ENCODE measurements at places on chromosomes 1 and 21.
A peak's percentile ranks its signal among the peaks of the same experiment; 100 is the strongest.

GRCh38 chr21:38958940-38959691 is 153.4 kb downstream of the ETS2 start:
- no peaks in the 10 kb centered on the region for H3K27me3 ChIP-seq
- no peak overlapping the region for H3K4me3 ChIP-seq
- no peaks in the 10 kb centered on the region for H3K36me3 ChIP-seq

DNA sequence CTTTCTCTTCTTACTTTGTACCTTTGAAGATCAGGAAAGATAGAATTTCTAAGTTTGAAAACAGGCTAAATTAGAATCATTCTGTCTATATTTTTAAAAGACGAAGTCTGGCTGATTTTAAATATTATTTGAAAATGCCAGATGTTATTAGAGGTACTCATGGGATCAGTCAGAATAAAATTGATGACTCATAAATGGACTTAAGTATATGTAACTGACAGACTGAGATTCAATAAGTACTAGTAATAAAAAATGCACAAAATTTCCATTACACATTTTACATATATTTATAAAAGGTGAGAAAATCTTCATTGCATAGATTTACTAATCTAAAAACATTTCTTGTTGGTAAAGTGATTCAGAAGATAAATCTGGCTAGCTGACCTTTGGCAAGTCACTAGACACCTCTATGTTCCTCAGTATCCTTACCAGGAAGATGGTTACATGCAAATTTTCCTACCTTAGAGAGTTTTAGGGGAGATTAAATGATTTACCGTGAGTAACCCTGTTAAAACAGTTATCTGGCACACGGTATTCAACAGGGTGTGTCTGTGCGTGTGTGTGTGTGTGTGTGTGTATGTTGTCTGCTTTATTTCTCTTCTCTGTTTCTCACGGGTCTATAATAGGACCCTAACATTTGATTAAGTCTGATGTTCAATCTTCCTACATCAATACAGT is 189.0 kb downstream of the RUNX1 start:
- H3K4me3 ChIP-seq: no peak overlapping the region
- no peaks in the 10 kb centered on the region for H3K27me3 ChIP-seq
- no peak for DNase-seq
- no peak overlapping the region for H3K27ac ChIP-seq
- peaks cover 4% of the 10 kb centered on the region for H3K4me1 ChIP-seq

DNA sequence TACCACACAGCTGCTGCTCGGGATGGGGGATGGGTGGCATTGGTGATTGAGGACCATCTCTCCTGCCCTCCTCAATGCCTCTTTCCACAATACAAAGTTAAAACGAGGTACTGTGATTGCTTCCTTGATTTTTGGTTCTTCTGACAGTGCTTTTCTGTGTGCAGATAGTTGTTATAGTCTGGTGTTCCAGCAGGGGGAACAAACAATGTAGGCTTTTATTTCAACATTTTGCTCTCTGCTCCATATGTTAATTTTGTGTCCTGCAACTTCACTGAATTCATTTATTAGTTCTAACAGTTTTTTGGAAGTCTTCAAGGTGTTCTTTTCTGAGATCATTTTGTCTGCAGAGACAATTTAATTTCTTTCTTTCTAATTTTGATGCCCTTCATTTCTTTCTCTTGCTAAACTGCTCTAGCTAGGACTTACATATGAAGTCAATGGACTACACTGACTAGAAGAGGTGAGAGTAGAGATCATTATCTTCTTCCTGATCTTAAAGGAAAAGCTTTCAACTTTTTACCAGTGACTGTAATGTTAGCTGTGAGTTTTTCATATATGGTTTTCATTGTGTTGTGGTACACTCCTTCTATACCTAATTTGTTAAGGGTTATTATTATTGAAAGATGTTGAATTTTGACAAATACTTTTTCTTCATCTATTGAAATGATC is 45.4 kb downstream of the TNFSF18 start:
- no peaks in the 10 kb centered on the region for H3K4me1 ChIP-seq
- H3K27me3 ChIP-seq: no peaks in the 10 kb centered on the region
- H3K4me3 ChIP-seq: no peak overlapping the region
- H3K27ac ChIP-seq: no peak overlapping the region

GRCh38 chr1:224684979-224685425 is 68.9 kb downstream of the CNIH3 start:
- no peaks in the 10 kb centered on the region for H3K36me3 ChIP-seq
- no peak overlapping the region for H3K4me3 ChIP-seq
- DNase-seq: no peak
- H3K4me1 ChIP-seq: no peaks in the 10 kb centered on the region
- no peaks in the 10 kb centered on the region for H3K27me3 ChIP-seq

GRCh38 chr21:26751305-26751704 is 93.9 kb downstream of the ADAMTS1 start:
- DNase-seq: no peak
- no peak overlapping the region for H3K4me3 ChIP-seq
- H3K27me3 ChIP-seq: no peaks in the 10 kb centered on the region
- H3K4me1 ChIP-seq: no peaks in the 10 kb centered on the region
- no peaks in the 10 kb centered on the region for H3K36me3 ChIP-seq
- no peak overlapping the region for H3K27ac ChIP-seq

- no peak for DNase-seq
- no peaks in the 10 kb centered on the region for H3K36me3 ChIP-seq
- no peaks in the 10 kb centered on the region for H3K27me3 ChIP-seq
- no peaks in the 10 kb centered on the region for H3K4me1 ChIP-seq
- peak overlapping the region; percentile 99 for H3K27ac ChIP-seq
- H3K4me3 ChIP-seq: peak overlapping the region; percentile 91
These were observed 938 bp upstream of the ACTN2 start for GRCh38 chr1:236685205-236685916.

All from psoas muscle (tissue), 8 donors.